Activated T-helper 1 cell treated with Interleukin-2 at 50 U/mL for 16 hours (primary cell): ENCODE measurements at places on chromosomes 7 and 10.

GRCh38 chr7:15834446-15834845 lies 148.0 kb upstream of the MEOX2 start:
- no peak for DNase-seq

DNA sequence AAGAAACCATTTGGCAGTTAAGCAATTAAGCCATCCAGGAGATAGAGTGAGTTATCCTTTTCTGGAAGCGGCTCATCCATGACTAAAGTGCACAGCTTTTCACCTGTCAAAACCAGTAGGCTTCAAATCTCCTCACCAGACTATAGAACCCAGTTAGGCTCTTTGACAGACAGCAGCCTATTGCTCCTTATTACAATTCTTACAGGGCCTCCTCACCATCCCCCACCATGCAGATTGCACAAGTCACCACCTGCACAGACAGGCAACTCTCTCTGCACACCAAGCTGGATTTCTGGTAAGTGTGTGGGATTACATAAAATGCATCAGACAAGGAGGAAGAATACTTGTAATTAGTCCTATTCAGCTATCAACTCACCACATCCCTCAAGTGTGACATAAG lies 301.6 kb downstream of the SNX13 start:
- no peak for DNase-seq

DNA sequence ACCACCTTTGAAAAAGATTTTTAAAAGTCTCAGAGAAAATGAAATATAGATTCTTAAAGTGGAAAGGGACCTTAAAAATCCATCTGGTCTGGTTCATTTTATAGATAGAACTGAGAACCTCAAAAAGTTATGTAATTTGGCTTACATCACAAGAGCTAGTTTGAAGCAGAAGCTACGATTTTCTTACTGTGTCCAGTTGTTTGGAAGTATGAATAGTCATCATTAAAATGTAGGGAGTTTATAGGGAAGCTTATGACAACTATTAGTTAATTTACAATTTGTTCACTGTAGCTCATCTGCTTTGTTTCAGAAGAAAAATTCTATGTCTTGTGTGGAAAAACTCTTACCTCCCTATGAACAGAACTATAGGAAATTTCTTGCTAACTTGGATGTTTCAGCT lies 26.9 kb downstream of the ZEB1 start:
- no peak for DNase-seq

DNA sequence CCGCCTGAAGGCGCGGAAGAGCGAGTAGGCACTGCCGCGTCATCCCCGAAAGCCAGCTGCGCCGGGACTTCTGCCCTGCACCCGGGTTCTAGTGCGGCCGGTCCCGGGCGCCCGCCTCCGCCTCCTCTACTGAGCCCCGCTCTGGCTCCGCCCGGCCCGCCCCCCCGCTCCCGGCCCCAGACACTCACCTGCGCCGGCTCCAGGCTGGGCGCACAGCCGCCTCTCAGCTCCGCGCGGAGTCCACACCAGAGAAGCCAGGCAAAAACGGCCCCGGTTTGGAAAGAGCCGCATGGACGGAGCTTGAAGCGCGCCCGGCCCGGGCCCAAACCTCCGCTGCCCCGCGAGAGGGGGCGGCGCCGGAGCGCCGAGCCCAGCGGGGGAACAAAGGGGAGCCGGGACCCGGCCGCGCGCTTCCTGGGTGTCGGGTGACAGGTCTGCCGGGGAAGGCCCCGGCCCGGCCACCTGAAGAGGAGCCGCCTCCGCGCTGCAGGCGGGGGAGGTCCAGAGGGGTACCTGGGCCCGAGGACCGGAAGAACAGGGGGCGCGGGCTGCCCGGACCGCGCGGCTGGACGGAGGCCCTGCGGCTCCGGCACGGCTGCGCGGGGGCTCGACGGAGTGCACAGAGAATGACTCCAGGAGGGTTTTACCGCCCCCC lies 168.2 kb downstream of the NRF1 start:
- no peak for DNase-seq

- no peak for DNase-seq
Measured at GRCh38 chr7:158805414-158805813, 23.9 kb downstream of the ESYT2 start.

DNA sequence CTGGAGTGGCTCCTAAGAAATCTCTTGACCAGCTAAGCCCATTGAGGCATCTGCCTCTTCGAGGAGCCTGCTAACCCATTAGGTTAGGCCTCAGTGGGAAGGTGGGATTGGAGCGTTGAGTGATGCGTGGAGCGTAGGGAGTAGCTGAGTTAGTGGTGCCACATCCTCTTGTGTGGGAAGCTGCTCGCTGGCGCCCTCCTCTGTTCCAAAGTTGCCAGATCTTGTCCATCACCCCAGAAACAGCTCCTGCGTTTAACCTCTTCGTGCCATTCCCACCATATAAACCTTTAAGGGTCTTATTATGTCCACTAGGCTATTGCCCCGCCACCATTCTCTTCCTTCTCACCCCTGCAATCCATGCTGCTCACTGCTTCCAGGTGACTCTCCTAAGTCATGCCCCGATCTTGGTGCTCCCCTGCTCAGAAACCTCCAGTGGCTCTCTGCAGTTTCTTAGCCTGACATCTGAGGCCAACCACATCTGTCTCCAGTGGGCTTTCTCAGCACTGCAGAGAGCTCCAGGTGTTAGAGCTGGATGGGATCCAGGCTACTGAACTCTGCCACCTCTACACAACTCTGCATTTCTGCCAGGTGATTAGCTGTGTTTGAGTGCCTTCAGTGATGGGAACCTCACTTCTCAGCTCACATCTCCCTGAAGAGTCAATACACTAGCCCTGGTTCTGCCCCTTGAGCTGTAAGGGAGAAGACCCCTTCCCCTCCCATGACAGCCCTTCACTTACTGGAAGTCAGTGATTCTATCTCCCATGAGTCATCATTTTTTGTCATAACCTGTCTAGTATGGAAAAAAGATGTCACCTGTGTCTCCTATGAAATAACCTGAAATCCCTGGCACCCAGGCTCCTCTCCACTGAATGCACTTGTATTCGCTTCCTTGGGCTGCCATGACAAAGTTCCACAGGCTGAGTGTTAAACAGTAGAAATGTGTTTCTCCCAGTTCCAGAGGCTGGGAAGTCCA lies 65.0 kb upstream of the FGFR2 start:
- no peak for DNase-seq

DNA sequence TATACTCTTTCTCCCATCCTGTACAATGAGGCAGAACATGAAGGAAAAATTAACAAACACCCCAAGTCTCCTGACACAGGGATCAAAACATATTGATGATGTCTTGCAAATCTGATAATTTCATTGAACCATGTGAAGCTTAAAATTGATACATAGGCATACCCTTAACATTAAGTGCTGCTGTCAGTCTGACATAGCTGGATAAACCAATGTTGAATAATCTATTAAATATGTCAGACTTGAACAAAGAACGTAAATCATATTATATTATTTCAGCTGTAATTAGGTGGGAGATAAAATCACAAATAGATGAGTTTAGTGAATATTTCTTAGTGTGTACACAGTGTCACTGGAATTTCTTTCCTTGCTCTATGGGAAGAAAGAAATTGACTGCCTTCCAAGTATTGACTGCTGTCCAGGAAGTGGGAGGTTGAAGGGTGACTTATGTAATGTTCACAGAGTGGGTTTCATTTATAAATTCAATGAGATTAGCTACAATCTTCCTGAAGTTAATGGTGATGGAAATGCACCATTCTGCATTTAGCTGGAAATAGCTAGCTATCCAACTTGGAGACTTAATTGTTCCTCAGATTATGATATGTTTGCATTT lies 170.8 kb downstream of the AUTS2 start:
- no peak for DNase-seq

GRCh38 chr7:69588773-69589172 lies 9.5 kb upstream of the AUTS2 start:
- DNase-seq: no peak

DNA sequence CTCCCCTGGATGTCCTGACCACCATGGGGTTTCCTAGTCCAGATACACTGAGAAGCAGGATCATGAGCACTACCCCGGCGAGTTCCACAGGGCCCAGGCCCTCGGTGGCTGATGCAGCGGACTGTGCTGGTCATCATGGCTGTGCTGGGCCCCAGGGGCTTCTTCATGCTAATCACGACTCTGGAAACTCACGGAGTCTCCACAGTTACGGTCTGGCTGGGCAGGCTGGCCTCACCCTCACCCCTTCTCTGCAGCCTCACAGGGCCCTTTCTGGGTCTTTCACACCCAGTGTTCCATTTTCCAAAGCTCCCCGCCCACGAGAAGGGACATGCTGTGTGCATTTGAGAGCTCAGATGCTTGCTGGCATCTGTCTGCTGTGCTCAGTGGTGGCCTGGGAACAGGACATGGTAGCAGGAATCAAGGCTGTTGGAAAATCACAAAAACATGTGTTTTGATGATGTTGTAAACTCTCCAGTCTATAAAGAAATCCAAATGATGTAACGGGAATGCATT lies 119.0 kb downstream of the PTPN20 start:
- DNase-seq: no peak

GRCh38 chr10:110918269-110918642 lies 724 bp downstream of the BBIP1 start:
- peak; percentile 77 for DNase-seq

GRCh38 chr10:115831016-115831415 lies 442.0 kb downstream of the GFRA1 start:
- DNase-seq: no peak

GRCh38 chr7:70773406-70773805 lies 358.5 kb upstream of the GALNT17 start:
- no peak for DNase-seq

GRCh38 chr10:48798481-48799254 lies 114.0 kb downstream of the WDFY4 start:
- DNase-seq: no peak

- no peak for DNase-seq
Measured at GRCh38 chr10:52276163-52276562, 37.9 kb upstream of the DKK1 start.

DNA sequence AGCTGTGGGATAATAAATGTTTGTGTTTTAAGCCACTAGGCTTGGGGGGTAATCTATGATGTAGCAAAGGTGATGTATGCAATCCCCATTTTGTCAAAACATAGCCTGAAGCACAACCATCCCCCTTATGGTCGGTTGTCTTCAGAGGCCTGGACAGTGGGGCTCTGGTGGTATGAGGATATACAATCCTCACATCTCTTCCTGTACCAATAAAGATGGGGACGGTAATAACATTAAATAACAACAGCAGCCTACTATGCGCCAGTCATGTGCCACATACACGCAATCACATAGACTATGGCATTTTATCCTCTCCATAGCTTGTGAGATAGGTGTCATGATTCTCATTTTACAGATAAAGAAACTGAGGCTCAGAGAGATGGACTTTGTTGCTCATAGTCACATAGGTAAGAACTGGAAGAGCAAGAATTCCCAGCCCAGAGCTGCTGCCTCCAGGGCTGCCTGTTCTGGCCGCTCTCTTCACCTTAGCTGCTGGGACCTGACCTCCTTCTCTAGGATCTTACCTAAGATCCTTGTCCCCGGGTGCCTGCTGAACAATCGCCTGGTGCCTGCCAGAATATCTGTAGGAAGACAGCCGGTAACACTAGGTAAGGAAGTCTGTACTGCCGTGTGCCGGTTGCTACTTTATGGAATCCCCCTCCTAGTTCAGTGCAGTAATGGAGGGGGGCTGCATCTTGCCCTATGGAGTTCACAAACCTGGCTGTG lies 108.6 kb downstream of the ARHGAP22 start:
- no peak for DNase-seq

DNA sequence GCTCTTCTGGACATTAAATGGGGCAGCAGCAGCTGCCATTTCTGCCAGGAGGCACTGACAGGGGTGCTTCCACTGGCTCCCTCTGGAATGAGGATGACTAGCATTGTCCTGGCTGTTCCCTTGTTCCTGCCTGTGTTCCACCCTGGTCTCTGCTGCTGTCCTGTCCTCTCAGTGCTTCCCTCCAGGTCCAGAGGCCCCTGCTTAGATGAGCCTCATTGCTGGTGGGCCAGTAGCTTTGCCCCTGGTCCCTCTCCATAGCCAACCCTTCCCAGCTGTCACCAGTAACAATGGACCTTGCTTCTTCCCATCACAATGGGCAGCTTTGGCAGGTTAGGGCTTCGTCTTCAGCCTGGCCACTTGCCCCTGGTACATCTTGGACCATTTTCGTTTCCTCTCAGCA lies 561.1 kb downstream of the TCERG1L start:
- DNase-seq: no peak

DNA sequence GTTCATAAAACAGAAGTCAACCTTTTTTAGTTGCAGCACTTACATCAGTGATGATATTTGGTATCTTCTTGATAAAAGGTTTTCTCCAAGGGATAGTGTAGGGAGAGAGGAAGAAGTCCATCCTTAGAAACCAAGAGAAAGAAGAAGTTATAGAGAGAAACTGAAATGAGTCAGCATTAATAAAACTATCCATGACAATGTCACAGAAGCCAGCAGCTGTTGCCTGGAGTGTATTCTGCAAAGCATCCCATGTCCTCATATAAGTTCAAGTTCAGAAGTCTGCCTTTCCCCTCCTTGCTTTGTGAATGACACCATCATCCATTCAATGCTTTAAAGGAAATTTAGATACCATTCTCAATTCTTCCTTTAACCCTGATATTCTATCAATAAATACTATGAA lies 14.4 kb upstream of the COL1A2 start:
- DNase-seq: no peak

DNA sequence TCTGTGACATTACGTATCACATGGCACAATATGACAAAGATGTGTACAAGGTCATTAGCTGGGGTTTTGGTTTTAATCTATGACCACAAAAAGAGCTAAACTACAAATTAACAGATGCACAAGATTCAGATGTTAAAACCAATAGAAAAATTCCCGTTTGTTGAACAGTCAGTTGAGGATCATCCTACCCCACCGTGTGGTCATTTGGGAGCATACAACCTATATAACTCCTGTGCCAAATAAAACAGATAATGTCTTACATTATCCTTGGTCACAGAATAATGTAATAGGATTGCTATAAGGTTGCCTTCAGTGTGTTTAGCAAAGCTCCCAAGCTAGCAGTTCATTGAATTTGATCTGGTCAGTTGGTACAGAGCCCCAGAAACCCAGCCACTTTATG lies 28.2 kb downstream of the ASNS start:
- no peak for DNase-seq

GRCh38 chr7:28075674-28076358 lies 104.8 kb downstream of the JAZF1 start:
- no peak for DNase-seq

DNA sequence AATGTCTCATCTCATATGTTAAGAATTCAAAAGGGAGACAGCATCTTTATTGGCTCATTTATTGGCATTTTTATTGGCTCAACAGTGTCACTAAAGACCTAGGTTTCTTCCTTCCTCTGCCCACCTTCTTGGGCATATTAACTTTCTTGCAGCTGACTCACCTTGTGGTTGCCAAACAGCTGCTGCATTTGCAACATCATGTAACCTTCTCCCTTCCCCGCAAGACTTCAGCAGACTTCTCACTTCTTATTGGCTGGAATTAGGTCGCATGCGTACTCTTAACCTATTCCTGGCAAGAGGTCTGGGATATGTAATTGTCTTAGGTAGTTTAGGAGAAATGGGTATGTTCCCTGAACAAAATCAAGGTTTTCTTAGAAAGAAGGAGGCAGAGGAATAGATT lies 263.2 kb downstream of the POU6F2 start:
- DNase-seq: no peak

DNA sequence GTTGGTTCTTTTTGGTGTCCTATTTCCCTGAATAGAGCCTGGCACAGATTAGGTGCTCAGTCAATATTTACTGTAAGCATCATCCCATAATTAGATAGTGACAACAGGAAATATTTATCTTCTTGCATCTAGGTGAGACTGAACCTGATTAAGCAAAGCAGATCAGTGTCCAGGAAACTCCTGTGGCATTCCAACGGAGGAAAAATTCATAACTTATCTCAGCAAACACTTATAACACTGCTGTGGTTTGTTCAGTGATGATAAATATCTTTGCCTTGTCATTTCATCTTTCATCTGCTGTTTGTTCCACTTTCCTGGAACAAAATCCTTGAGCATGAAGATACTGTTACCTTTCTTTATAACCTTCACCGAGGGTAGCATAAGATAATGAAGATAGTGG lies 1160.3 kb upstream of the AUTS2 start:
- no peak for DNase-seq
